NCI-H446 treated with DMSO at 0.1 percent for 48 hours (cell line): ENCODE measurements at places on chromosomes 1 and 21.

DNA sequence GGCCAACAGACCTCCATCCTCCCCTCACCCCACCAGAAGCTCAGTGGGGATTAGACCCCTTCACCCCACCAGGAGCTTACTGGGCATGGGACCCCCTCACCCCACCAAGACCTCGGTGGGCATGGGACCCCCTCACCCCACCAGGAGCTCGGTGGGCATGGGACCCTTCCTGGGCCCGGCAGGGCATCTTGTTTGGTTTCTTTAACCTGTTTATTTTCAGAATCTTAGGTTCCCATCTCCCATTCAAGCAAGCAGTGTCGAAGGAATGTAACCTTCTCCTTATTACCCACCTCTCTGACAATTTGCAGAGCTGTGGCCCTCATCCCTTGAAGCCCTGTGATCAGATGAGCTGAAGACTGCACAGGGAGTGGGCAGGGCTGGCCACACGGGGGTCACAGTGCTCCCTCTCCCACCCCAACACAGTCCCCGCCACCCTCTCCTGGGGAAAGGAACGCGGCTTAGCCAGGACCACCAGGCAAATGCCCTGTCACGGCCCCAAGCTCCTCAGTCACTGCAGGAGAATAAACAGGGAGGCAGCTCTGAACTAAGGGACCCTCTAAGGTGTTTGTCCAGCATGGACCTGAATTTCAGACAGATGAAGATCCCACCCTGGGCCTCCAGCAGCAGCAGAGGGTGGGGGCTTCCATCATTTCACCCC lies 330.0 kb downstream of the NPHP4 start:
- DNase-seq, result no peak

DNA sequence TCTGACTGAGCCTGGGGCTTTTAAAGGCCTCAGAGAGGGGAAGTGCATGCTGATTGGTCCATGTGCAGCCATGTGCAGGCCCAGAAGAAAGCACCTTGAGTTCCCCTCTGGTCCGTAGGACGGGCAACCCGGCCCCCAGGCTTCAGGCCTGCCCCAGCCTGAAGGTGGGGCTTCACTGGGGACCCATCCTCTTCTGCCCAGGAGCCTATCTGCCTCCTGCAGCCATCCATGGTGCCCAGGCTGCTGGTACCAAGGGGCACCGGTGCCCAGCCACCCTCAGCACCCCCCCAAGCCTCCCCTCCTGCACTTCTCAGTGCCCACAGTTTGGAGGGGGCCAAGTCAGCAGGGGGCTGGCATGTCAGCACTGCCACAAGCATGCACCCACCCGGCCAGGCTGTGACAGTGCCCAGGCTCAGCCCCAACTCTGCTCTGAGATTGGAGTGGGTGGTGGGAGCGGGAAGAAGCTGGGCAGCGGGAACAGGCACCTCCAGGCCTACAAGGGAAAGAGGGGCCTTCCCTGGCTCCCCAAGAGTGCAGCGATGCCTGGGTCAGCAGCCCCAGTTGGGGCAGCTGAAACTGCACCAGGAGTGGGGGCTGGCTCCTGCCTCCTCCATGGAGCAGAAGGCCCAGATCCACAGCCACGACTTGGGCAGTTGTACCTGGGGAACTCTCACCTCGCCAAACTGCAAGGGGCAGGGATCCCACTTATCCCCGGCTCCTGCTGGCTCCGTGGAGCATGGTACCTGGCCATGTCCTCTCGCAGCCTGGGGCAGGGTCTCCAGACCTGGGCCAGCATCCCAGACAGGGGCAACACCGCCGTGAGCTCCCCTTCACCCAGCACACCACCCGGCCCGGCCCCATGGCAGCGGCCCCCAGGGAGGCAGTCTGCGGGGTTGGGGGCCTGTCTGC lies 11.7 kb downstream of the COL6A2 start:
- no peak for DNase-seq

DNA sequence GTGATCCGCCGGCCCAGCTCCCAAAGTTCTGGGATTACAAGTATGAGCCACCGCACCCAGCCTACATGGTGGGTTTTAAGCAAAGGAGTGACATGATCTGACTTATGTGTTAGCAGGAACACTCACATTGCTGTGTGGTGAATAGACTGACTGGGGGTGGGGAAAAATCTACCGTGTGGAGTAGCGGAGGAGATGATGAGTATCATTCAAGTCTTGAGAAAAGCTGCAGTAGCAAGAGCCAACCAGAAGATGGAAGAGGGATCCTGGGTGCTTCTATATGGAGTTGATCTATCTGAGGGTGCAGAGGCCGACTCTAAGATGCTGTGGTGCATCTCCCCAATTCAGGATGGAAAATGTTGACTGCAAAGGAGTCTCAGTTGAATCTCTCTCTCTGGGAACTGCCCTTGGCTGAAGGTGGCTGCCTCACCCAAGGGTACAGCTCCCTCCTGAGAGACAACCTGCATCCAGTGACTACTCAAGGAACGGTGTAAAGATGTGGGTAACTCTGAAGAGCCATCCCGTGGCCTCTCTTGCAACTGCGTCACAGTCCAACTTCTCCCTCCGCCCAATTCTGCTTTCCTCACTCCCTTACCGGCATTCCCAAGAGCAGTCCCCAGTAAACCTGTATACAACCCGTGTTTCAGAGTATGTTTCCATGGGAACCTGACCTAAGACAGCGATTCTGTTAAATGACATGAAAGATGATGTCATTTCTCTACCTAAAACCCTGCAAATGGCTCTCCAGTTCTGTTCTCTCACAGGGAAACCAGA lies 7.4 kb upstream of the B3GALNT2 start:
- no peak for DNase-seq

GRCh38 chr1:150302338-150302737 lies 8.7 kb downstream of the MRPS21 start:
- DNase-seq, result no peak

- no peak for DNase-seq
Observed at GRCh38 chr1:48208251-48208650, 14.3 kb upstream of the SLC5A9 start.
